ENCODE measurements at places on chromosomes 5 and 9. TPM values are rescaled to one million over a fixed set of nuclear protein-coding genes. Genes with fewer than 3 reads are reported as not detected.

RAPGEF6 gene
- total RNA-seq: 12.7 TPM

DNA sequence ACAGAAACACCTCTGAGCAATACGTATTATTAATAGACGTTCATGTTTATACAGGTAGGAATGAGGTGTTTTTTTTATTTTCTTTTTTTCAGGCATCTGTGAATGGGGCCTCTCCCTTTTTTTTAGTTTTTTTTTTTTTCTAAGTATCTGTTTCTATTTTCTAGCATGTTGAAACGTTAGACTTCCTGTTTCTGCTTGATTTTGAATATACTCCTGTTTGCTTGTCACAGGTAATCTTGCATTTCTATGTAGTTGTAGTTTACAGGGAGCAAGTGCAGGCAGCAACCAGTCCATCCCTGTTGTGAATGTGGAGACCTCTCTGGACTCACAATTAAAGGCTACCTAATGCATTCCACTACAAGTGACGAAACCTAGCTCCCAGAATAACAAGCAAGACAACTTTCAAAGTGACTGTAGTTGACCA lies 22.8 kb upstream of the TNFAIP8 start:
- no peaks in the 10 kb centered on the region for H3K36me3 ChIP-seq
- H3K27ac ChIP-seq: no peak overlapping the region
- H3K4me1 ChIP-seq: no peaks in the 10 kb centered on the region
- no peak overlapping the region for H3K4me3 ChIP-seq

DNAI1 gene
- not detected for total RNA-seq

RANBP17 gene
- 3.8 TPM for total RNA-seq

GPR107 gene
- total RNA-seq: 23.7 TPM

GRCh38 chr9:91028166-91028827 lies 226.7 kb downstream of the SYK start:
- no peak overlapping the region for H3K4me3 ChIP-seq
- no peak overlapping the region for H3K27ac ChIP-seq
- no peaks in the 10 kb centered on the region for H3K27me3 ChIP-seq
- DNase-seq: no peak

CACNA1B gene
- 0.05 TPM for total RNA-seq

IL3 gene
- total RNA-seq: not detected
